ENCODE measurements at places on chromosomes 13 and 19.

DNA sequence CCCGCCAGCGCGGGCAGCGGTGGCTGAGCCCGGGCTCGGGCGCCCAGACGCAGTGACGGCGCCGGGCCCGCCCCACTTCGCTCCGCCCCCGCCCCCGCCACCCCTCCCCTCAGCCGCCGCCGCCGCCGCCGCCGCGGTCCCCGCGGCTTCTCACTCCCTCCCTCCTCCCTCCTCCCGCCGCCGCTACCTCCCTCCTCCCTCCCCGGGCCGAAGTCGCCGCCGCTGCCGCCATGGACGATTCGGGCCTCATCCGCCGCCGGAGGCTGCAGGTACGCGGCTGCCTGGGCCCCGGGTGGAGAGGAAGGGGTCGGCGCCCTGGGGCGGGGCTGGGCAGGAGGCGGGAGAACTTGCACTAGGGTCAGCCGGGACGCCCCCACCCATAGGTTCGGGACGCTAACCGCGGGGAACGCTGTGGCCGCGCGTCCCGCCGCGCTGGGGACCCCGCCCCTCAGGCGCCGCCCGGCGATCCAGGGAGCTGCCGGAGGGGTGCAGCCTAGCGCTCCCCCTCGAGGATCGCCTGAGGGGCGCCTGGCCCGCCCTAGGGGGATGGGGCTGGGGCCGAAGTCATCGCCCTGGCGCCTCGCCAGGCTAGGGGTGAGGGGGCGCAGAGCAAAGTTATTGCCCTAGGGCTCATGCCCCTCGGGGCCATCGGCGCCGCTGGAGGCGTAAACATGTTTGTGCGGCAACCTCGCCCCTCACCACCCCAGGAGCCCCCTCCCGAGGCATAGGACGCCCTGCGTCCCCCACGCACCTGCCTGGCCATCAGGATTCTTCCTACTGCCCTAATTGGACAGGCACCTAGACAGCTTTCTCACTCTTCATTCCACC, 427 bp downstream of the RTBDN start:
- DNase-seq = no peak

- DNase-seq = no peak
Measured at GRCh38 chr13:101576455-101576854, 124.0 kb downstream of the ITGBL1 start.

DNA sequence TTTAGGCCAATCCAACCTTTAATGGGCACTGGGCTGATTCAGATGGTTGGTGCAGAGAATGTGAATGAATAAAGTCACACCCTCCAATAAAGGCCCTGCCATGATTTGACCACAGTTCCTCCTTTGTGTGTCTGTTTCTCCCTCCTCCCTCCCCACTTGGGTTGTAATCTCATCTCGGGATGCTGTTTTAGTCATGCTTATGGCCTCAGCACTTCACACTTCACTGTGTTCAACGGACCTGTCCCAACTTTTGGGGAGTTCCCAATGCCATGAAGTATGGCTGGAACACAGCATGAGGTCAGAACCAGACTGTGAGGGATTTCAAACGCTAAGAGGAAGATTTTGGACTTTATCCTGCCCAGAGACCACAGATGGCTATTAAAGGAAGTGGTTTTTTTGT, 5.6 kb upstream of the RAB8A start:
- DNase-seq = no peak

GRCh38 chr13:97239306-97239705, 17.2 kb downstream of the MBNL2 start:
- no peak for DNase-seq

- no peak for DNase-seq
Measured at GRCh38 chr13:50709058-50709457, 134.4 kb downstream of the DLEU7 start.

DNA sequence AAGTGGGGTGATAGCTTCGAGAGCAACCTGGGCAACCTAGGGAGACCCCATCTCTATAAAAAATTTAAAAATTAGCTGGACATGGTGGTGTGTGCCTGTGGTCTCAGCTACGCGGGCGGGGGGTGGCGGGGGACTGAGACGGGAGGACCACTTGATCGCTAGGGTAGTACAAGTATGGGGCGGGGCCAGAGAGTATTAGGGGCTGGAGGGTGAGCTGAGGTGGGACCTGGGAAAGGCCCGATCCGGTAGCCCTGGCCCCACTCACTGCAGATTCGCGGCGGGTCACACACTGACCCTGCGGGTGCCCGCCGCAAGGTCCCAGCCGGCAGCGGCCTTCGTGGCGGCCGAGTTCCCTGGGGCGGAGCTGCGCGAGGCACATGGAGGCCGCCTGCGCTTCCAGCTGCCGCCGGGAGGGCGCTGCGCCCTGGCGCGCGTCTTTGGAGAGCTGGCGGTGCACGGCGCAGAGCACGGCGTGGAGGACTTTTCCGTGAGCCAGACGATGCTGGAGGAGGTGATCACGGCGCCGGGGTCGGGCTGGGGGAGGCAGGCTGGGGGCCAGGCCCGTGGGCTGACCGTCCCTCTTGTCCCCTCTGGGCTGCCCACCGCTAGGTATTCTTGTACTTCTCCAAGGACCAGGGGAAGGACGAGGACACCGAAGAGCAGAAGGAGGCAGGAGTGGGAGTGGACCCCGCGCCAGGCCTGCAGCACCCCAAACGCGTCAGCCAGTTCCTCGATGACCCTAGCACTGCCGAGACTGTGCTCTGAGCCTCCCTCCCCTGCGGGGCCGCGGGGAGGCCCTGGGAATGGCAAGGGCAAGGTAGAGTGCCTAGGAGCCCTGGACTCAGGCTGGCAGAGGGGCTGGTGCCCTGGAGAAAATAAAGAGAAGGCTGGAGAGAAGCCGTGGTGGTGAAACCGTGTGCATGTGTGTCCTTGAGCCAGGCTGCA, 2.0 kb upstream of the ARHGAP45 start:
- DNase-seq = peak; percentile 80

GRCh38 chr13:25729201-25729600, 322.6 kb downstream of the SHISA2 start:
- no peak for DNase-seq

DNA sequence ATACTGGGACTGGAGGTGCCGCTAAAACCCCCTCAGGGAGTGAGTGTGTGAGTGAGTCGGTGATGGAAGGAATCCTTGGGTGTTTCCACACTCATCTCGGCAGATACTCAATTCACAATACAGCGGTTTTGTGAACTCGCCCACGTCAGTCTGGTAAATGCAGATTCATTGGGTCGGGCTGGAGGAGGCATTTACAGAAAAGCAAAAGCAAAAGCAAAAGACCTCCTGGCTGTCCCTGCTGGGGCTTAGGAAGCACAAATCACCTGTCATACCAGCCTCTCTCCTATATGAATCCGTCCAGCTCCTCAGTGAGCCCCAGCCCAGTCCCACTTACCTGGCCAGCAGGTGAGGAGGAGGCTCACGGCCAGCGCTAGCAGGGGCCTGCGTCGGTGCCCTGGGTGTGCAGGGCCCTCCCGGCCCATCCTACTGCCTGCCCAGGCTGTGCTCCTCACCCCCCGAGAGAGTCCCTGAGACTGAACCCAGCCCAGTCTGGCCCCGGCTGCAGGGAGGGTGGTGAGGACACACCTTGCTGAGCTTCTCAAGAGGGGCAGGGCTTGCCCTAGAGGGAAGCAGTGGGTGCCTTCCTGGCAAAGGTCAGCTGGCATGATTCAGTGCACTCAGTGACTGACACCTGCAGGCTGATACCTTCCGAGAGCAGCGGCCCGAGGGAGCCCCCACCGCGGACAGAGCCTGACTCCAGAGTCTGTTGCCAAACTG, at the start of gene MUC16:
TSS of gene MUC16 (minus strand) at position 475 of the 717 bp plus-strand sequence.
- no peak for DNase-seq

- peak; percentile 16 for DNase-seq
Measured at GRCh38 chr13:28451482-28452217, 43.3 kb downstream of the FLT1 start.

GRCh38 chr19:6794686-6795431, 22.4 kb downstream of the VAV1 start:
- DNase-seq = no peak

- peak; percentile 67 for DNase-seq
Measured at GRCh38 chr19:12564016-12564664, 12.9 kb upstream of the ZNF564 start.

- DNase-seq = no peak
Measured at GRCh38 chr19:49182848-49183375, 25.3 kb downstream of the TRPM4 start.

GRCh38 chr13:98941536-98941935, 36.3 kb downstream of the DOCK9 start:
- no peak for DNase-seq

Measured in right kidney (tissue), 9 donors.